Stimulated activated CD8-positive, alpha-beta memory T cell treated with anti-CD3 and anti-CD28 coated beads, Interleukin-15, amount 100 ng/mL, for 4 hours (primary cell): ENCODE measurements at places on chromosomes 16 and 17.

GRCh38 chr17:8955021-8955959 lies 10.2 kb downstream of the PIK3R5 start:
- DNase-seq = no peak

DNA sequence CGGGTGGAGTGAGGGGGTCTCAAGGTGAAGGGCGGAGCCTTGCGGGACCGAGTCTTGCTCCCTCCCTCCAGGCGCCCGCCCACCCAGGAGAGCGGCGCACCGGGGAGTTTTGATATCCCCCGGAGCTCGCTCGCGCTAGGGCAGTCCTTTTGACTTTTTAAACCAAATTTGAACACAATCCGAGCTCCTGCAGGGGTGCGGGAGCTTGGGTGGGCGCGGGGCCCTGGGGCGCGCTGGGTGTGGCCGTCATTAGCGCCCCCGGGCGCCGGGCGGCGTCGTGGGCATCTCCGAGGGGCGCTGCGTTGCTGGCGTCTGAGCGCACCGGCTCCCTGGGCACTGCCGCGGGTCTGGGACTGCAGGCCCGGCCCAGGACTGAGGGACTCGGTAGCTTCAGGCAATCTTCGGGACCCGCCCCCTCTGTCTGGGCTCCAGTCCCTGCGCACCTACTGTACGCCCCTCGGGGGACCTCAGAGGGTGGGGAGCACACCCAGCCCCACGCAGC lies 10.9 kb downstream of the MAF start:
- no peak for DNase-seq

- DNase-seq = no peak
These were observed 363.3 kb downstream of the XYLT1 start for GRCh38 chr16:17107450-17107849.

- no peak for DNase-seq
These were observed 25.5 kb downstream of the MYOCD start for GRCh38 chr17:12691173-12691572.

DNA sequence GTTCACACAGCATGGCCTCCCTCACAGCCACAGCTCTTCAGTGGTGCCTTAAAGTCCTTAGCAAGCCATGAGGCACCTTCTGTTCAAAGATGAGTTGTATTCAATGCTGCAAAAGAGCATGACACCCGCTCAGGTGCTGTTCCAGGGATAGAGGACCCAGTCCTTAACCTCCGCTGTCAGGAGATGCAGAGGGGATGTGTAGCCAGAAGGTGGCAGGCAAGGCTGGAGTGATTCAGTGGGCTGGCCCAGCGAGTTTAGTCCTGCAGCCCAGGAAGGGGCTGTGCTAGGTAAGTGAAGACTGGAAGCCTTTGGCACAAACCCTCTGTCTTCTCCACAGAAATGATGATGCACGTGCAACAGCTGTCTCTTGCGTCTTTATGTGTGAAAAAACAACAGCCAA lies 25.0 kb upstream of the ADAM11 start:
- no peak for DNase-seq

DNA sequence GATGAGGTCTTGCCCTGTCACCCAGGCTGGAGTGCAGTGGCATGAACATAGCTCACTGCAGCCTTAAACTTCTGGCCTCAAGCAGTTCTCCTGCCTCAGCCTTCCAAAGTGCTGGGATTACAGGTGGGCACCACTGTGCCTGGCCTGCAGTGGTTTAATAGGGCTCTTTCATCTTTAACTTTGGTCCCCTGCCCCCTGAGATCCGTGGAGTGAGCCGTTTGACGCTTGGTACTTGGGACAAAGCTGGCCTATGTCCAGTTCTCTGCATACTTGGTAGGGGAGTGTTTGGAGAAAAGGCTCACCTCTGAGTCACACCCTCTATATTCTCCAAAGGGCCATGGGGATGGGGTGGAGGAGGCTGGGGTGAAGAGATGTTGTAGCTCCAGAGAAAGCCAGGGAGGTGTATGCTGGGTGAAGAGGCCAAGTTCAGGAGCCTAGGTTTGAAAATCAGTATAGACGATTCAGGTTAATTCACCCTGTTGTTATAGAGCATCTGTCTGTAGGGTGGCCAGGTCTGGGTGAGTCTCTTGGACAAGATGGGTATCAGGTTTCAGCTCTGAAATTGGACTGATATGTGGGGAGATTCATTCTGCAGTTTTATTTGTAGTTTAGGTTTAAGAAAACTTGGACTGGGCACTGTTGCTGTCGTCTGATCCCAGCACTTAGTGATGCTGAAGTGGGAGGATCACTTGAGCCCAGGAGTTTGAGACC lies 17.6 kb downstream of the ABCC1 start:
- no peak for DNase-seq

DNA sequence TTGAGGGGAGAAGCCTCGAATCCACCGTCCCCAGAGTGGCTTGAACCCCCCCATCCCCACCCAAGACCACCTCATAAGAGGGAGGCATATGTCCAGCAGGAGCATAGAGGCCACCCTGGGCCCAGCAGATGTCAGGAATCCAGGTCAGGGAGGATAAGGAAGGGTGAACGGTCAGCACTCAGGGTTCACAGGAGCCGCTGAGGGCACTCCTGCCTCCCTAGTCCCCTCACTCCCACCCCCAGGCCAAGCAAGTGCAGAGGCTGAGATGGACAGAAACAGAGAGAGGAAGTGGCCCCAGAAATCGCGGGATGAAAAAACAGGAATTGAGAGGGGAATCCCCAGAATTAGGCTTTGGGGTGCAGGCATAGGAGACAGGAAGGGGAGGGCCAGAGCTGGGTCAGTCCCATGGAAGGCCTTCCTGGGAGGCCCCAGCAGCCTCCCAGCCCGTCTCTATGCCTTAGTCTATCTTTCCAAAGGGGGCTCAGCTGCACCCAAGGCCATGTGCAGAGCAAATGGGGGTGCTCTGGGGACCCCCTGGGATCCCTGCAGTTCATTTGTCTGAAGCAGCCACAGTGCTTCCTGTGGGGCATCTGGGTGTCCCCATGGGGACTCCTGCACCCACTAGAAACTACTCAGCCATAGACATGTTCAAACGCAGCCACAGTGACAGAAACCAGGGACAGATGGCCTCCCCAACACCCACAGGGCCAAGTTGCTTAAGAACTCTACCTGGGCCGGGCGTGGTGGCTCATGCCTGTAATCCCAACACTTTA lies 1.7 kb downstream of the CMTM3 start:
- no peak for DNase-seq

- DNase-seq = no peak
These were observed 231.1 kb upstream of the CDH5 start for GRCh38 chr16:66135421-66135831.
